ENCODE measurements at places on chromosomes 2 and 18.

DNA sequence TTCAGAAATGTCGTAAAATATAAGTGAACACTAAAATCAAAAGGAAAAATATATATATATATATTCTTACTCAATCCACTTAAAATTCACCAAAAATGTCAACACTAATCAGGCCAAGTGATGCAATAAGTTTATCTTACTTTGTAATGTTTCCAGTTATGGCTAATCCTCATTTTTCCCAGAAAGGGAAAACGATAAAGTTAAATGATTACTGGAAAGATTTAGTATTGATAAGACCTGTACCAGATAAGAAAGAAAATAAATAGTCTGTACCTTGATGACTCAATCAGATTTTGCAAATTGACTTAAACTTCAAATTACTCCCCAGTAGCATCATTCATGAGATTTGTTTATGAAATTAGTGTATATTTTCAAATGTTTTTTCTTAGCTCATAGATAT, 407.0 kb downstream of the LRP1B start:
- no peak for DNase-seq

GRCh38 chr18:21194871-21195771, 46.9 kb upstream of the GREB1L start:
- DNase-seq, result no peak

- no peak for DNase-seq
Measured at GRCh38 chr2:18849841-18850578, 260.6 kb upstream of the NT5C1B start.

- DNase-seq, result no peak
Measured at GRCh38 chr2:102044967-102045489, 53.3 kb downstream of the IL1R2 start.

Data from activated naive CD8-positive, alpha-beta T cell treated with anti-CD3 and anti-CD28 coated beads, Interleukin-2, amount 50 U/mL, for 16 hours (primary cell).